BE2C (cell line): ENCODE measurements at places on chromosomes 12 and 14.

GRCh38 chr14:34324363-34324795 is 137.7 kb downstream of the SPTSSA start:
- peak; percentile 44 for DNase-seq

DNA sequence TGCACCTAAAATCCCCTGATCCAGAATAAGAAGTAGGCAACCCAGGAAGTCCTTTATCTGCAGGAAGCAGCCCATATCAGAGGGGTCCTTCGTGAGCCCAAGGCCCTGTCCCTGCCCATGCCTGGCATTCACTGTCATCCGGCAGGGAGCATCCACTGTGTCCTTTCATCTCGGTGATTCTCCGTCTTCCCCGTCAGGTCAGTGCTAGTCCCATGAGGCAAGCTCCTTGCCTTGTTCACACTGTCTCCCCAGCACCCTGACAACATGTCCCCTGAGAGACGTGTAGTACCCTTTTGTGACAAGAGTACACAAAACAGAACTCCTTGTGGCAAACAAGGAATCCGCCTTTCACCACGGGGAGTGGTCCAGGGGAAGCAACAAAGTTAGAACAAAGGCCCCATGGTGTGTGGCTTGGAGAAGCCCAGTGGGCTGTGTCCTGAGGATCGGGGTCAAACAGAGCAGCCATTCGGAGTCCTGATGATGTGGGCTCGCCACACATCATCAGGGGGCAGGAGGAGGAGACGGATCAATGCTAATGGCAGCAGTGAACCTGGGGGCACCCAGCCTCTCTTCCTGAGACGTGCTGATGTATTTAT is 112.1 kb downstream of the DICER1 start:
- no peak for DNase-seq

- no peak for DNase-seq
These were observed 153.4 kb downstream of the RIMBP2 start for GRCh38 chr12:130562716-130563115.

DNA sequence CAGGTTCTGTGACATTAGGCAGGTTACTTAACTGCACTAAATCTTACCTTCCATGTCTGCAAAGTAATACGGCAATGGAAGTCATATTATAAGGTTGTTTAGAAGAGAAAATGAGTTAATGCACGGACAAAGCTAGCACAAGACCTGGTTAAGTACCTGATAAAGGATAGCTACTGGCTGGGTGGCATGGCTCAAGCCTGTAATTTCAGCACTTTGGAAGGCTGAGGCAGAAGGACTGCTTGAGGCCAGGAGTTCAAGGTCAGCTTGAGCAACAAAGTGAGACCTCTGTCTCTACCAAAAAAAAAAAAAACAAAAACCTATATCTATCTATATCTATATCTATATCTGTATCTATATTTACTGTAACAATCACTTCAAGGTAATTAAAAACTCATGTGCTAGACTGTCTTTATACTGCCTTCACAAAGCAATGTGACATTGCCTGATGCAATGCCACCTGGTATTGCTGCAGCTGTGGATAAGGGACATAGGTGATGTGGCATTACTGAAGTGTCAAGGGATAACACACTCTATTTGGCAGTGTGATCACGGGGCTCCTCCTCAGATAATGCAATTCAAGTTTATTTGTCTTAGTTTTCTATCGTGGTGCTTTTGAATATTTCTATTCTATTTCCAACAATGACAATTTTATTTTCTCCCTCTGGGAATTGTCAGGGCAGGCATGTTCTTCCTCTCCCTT is 107.1 kb downstream of the PAX9 start:
- DNase-seq, result no peak

- no peak for DNase-seq
These were observed 36.0 kb downstream of the ATF1 start for GRCh38 chr12:50799908-50800307.

GRCh38 chr12:59839514-59839913 is 243.7 kb downstream of the SLC16A7 start:
- DNase-seq, result no peak

DNA sequence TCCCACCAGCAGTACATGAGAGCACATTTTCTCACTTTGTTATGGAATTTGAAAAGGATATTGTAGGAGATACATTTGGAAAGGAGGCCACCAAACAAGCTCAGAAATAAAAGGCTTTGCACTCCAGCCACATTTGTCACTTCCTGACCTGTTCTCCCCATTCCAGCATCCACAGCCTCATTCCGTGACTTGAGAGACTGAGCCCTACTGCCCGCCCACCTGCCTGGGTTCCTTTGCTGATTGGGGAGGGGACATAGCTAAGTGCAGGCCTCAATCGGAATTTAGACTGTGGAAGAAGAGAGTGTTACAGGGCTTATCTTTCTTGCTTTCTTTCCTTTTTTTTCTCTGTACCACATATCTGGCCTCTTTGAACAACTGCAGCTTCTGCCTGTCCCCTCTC is 735.4 kb upstream of the TMEM132C start:
- no peak for DNase-seq

DNA sequence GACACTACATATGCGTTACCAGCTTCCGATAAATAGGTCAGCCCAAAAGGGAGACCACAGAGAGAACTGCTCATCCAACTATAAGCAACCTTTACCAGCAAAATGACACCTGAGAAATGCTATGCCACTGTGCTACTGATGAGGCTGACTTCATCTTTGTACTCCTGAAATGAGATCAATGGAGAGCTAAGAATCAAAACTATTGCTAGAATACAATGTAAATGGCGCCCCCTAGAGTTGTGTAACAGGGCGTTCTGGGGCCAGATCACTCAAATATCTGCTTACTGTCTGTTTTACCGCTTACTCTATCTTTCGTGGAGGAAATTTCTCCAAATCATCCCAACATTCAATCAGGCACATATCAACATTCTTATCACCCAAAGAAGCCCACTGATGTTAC is 4.6 kb downstream of the ZNF384 start:
- peak; percentile 67 for DNase-seq

DNA sequence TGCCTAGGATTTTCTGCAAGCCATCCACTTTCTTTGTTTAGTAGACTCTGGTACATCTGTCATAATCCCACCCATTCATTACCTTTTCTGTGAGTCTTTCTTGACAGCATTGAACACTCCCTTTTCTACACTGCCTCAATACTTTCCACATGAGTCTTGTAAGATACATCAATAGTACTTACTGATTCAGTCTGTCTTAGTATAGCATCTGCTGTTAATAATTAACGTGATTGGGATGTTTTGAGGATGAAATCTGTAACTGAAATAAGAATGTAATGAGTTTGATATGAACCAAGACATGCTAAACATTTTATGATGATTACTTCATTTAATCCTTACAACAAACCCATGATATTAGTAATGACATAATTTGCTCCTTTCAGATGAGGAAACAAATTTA is 196.2 kb upstream of the FOXG1 start:
- no peak for DNase-seq

DNA sequence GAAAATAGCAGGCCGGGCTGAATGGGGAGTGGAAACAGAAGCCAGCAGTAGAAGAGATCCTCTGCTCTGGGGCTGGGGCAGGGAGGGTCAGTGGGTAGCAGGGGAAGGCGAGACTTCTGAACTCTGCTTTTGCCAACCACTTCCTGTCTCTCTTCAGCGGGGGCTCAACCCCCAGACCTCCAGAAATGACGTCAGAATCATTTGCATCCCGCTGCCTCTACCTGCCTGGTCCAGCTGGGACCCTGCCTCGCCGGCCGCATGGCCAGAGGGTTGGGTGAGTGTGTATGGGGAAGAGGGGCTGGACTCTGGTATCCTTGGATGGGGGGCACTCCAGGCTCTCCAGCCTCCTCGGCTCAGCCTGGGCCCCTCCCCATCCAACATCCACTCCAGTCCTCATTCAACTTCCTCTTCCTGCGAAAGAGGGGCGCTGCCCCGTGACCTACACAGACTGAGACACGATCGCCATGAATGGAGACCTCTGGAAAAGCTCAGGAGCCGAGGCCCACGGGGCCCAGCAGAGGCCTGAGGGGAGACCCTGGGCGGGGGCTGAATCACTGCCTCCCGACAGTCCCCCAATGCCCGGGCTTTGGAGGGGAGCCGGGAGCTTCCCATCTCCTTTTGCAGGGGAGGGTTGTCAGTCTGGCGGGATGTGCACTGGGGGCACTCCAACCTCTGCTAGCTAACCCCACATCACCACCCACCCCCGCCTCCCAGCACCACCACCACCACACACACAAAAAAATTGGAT is 458 bp upstream of the HOXC4 start:
- peak; percentile 39 for DNase-seq

DNA sequence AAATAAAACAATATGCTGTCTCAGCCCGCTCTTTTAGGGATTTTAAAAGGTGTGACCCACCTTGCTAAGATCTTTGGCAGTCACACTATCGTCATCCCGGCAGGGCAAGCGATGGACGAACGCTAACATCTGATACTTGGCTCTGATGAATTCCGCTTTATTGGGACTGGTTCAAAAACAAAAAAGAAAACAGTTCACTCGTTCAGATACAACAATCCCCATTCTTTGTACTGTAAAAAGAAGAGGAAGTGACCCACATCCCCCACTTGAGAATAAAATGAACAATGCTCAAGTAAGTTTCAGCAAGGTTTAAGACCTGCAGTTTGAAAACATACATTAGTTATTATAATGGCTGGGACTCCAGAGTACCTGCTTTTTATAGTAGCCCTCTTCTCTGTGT is 7.3 kb downstream of the GIT2 start:
- no peak for DNase-seq

- DNase-seq, result no peak
These were observed 48.0 kb downstream of the TMEM116 start for GRCh38 chr12:111964935-111965334.

DNA sequence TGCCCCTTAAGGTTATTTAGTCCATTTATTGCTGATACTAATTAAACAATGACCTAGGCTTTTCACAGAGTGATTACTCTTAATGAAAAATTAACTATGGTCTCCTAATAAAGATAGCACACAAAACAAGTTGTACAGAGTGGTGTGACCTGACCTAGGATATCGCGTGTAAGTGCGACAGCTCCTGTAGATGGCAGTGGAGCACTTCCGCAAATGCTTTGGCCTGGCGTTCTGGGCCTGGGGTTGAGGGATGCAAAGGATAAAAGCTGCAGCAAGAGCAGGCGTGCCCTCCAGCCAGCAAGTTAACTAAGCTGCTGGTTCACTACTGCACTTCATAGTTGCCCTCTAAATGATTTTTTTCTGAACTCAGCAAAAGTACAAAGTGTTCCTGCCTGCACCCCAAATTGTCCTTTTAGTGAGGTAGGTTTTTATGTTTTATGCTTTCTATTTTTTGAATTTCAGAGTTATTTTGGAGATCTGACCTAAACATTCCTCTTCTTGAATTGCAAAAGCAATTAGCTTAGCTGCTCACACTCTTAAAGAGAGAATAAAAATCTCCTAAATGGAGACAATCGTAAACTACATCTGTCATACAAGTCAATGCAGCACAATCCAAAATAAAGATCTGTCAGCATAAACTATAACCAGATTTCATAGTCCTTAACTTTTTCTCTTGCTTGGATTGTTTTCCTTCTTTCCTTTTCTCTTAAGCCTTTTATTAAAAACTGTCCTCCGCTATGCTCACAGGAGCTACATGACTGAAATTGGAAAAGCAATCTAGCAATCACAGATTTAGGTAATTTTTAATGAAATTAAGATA is 379.6 kb downstream of the LRIG3 start:
- DNase-seq, result peak; percentile 65

GRCh38 chr12:20154052-20154451 is 214.3 kb upstream of the PDE3A start:
- DNase-seq, result no peak

DNA sequence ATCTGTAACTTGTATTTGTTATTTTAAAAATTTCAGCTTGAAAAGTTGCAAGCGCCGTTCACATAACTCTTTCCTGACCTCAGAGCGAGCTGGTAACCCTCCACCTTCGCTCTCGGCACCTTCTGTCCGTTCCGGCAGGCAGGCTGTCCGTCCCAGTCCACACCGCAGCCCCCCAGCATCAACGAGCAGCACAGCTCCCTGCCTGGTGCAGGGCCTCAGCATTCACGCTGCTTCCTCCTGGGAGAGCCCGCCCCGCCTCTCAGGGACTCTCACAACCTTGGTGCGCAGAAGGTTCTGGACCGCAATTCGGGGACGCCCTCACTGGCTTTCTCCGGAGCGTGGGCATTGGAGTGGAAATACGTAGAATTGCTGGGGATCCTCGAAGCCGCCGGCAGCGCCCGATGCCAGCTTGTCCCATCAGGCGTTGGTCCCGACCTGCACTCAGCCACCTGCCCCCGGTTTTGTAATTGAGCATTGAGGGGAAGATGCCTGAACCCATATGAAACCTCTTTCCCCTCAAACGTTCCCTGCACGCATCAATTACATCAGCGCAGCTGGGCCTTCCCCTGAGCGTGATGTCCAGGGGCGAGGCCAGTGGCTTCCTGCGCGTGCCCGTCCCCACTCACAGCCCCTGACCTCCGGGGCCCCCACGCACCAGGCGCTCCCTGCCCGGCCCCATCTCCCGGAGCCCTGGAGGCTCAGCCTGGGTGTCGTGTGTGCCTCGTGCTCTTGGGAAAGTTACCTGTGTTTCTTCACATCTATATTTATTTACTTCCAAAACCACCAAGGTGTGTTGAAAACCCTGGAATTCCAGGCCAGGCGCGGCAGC is 19.1 kb downstream of the LRCOL1 start:
- DNase-seq, result no peak

DNA sequence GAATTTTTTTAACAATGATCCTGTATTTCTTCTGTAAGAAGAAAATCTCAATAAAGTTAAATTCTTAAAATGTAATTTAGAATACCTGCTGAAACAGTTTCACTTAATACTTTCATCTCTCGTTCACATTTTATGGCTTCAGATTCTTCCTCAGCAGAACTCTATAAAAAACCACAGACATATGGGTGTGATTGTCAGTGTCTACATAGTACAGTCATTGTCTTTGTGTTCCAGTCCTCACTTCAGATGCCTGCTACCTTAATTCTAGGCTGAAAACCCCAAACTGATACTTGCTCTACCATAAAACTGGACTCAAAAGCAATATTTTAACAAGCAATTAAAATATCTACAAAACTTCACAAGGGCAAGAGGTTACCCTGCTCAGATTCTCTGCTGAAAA is 71.8 kb downstream of the DNAI7 start:
- DNase-seq, result no peak
